CD4-positive, alpha-beta T cell treated with Interleukin-6 at 100 ng/mL for 8 hours (primary cell): ENCODE measurements at places on chromosomes 5 and 9.

GRCh38 chr9:136853596-136854112 lies 1.5 kb downstream of the MAMDC4 start:
- no peak for DNase-seq

DNA sequence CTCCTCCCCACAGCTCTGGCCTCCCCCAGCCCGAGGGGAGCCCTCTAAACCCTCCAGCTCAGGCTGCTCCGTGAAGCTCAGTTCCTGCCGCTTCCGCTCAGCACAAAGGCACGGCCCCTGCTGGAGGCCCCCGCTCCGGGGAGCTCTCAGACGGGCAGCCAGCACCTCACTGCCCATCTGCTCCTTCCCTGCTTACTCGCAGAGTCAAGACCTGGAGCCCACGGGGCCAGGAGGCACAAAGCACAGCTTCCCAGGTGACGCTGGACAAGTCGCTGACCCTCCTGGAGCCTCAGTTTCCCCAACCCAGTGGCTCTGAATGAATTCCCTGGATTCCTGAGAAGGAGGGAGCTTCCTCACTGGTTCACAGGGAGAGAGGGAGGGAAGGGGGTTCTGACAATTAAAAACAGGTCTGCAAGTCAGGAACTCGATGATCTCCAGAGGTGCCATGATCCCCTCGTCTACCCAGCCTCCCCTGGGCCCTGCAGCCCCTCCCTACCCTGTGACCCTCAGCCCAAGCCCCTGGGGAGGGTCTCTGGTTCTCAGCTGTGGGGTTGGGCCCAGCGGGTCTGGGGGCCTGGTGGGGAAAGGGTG lies 36.2 kb downstream of the VAV2 start:
- peak; percentile 18 for DNase-seq

DNA sequence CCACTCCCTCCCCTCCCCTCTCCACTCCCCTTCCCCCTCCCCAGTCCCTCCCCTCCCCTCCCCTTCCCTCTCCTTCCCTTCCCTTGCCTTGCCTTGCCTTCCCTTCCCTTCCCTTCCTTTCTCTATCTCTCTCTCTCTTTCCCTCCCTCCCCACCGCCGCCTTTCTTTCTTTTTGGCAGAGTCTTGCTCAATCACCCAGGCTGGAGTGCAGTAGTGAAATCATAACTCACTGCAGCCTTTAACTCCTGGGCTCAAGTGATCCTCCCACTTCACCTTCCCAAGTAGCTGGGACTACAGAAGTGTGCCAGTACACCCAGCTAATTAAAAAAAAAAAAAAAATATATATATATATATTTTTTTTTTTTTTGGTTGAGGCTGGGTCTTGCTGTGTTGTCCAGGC lies 45.5 kb downstream of the IL31RA start:
- no peak for DNase-seq

DNA sequence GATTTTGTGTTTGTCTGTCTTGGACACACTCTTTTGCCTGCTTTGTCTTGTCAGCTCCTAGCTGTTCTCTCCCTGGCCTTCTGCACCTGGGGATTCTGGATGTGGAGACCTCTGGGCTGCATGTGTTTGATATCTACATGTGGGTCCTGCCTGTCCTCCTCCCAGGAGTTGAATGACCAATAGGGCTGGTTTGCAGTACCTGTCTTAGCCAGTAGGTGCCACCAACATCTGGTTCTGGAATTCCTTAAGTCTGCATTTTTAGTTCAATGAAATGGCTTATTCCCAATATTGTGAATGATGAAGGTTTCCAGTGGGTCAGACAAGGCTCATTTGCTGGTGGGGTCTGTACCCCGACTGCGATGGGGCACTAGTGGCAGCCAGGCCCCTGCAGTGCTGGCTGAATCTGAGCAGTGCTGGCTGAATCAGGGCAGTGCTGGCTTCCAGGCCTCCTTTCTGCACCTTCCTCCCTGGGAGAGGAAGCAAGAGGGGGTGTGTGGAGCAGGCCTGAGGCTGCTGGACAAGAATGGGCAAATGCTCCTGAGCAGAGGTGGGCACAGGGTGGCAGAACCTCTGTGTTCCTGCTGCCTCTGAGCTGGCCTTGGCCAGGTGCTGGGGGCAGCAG lies 73.3 kb downstream of the RXRA start:
- no peak for DNase-seq

- DNase-seq, result no peak
Measured at GRCh38 chr9:123796618-123797484, 133.1 kb downstream of the DENND1A start.

DNA sequence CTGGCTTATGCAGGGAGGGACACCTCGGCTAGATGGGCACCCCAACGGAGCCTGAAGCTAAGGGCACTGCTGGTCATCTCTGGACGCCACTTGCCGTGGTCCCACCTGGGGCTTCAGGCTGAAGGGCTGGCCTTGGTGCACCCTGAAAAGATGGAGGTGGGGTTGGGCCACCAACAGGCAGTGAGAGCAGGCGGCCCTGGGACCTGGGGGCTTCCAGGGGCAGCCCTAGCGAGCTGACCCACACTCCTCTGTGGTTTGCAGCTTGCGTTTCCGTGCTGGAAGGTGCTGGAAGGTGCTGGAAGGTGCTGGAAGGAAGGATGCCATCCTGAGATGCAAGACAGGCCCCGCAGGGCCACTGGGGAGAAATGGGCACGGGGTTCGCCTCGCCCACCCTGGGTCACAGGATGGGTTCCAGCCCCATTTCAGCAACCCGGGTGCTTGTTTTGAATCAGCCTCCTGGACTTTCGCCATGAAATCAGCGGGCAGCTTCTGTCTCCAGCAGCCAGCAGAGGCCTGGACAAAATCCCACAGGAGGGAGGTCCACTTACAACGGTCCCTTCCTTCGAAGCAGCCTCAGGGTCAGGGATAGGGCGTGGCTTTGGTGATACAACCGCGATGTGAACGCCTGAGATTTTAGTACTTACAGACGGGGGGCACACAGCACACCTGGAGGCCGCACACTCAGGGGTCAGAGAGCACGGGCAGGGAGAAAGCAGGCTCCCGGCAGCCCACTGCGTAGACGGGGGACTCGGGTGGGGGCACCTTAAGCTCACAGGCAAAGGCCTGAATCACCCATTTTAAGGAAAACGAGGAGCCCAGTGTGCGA lies 303.1 kb upstream of the IRX4 start:
- no peak for DNase-seq

GRCh38 chr5:96637196-96637595 lies 25.0 kb upstream of the CAST start:
- no peak for DNase-seq

DNA sequence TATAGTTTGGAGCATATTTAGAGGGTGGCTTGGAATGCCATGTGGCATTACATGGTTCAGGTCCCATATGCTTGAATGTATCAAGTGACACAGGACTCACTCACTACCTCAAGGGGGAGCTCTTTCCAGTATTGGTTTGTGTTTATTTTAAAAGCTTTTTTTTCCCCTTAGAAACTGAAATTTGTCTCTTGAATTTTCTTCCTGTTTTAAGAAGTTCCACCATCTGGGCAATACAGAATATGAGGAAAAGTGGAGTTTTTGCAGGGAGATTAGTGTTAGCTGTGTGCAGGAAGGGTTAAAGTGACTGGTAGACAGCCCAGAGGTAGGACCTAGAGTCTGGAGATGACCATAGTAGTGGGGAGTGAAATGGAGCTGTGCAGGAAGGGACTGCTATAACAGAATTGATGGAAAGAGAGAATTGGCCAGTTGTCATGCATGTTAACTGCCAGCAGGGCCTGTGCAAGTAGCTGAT lies 36.6 kb downstream of the CTNNA1 start:
- DNase-seq, result peak; percentile 5

DNA sequence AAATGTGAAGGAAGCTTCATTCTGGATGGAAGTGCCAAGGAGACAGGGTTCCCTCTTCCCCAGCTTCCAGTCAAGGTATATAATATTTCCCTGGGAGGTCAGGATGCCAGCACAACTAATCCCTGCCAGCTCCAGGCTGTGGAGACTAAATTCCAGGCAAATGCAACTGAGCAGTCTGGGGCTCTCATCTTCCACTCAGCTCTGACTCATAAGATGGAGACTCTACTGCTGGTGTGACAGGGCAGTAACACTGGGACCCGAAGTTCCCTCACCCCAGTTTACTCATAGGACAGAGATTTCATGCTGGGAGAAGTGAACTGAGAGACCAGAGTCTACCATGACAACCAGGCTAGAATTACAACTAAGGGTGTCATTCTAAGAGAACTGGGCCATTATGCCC lies 235.4 kb downstream of the FSTL4 start:
- DNase-seq, result no peak

GRCh38 chr9:15725953-15726352 lies 173.1 kb downstream of the CCDC171 start:
- DNase-seq, result no peak

GRCh38 chr5:134477462-134478245 lies 47.8 kb upstream of the JADE2 start:
- no peak for DNase-seq

DNA sequence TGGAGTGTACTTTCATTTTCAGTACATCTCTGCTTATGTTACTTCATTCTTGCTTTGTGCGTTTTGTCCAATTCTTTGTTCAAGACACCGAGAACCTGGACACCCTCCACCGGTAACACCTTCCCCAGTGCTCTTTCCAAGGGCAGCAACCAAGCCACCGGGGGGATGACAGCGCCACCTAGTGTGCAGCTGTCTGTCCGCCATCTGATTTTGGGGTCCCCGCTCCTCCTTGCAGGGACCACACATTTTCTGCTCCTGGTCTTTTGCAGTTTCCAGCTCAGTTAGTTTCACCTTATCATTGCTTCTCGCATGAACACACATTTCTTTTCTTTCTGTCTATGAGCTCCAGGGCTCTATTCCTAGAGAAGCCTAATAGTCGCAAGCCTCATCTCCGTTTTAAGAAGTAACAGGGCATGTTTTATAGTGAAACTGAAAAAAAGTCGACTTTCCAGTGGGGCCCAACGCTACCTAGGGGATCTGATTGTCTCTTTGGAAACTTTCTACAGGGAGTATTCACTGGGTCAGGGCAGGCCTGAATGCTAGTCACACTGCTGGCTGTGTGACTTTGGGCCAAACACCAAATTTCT lies 152.1 kb downstream of the FSTL4 start:
- no peak for DNase-seq

DNA sequence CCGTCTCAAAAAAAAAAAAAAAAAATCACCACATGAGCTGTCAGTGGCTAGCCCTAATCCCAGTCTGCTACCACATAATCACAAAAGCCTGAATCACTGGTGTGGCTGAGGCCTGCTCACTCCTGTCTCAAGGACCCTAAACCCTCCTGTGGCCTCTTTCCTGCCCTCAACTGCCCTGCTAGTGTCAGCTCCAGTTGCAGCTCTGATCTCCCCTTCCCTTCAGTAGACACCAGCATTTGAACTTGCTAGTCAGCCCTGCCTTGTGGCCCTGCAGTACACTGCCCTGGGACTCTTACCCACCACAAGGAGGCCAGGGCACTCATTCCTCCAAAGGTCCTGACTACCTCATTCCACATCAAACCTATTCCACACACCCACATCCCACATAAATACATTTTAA lies 9.5 kb upstream of the P4HA2 start:
- DNase-seq, result no peak

GRCh38 chr9:83466351-83466750 lies 71.8 kb downstream of the FRMD3 start:
- no peak for DNase-seq

DNA sequence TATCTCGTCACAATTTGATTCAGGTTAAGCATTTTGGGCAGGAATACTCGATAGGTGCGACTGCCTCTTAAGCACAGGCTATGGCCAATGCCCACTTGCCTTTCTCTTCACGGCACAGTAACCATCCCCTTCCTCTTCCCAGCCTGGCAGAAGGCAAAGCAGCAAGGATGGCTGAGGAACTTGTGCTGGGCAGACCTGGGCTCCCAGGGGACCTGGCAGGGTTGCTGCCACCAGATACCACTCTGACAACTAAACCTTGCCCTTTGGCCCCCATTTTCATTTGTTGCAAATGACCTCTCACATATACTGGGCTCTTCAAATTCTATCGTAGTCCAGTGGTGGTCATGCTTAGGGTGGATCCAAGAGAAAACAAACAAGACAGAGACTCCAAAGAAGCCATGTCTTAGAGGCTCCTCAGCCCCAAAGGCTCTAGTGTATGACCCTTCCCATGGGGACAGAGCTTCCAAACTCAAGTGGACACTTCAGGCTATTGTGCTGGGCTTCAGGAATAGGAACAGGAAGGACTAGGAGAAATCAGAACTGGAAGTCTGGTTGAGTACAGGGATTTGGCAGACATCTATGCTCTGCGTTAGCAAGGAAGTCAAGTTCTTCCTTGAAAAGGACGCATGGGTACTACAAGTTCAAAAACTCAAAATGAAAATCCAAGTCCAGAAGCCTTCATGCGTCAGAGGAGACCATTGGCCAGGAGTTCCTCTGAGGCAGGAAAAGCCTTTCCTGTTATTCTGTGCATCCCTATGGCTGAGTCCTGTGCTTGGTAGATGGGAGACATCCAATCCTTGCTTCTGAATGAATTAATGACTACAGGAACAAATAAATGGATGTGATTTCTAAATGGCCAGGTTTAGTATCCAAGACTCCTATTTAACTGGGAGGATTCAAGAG lies 64.6 kb upstream of the PLPP1 start:
- no peak for DNase-seq

- DNase-seq, result no peak
Measured at GRCh38 chr5:177981296-177982071, 14.6 kb downstream of the PROP1 start.

DNA sequence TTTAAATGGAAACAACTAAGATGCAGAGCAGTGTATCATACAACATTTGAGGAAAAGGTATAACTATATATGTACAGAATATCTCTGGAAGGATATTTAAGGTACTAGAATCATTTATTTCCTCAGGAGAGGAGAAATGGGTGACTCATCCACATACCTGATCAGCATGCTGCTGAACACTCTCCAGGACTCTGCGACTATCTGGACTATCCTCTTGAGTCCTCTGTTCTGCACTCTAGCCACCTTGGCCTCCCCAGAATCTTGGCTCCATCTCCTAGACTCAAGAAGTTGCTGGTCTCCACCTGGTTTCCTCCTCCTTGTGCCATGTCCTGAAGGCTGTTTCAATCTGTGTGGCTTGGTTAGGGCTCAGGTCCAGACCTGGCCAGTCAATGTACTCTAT lies 8.8 kb upstream of the PRDM6 start:
- no peak for DNase-seq

DNA sequence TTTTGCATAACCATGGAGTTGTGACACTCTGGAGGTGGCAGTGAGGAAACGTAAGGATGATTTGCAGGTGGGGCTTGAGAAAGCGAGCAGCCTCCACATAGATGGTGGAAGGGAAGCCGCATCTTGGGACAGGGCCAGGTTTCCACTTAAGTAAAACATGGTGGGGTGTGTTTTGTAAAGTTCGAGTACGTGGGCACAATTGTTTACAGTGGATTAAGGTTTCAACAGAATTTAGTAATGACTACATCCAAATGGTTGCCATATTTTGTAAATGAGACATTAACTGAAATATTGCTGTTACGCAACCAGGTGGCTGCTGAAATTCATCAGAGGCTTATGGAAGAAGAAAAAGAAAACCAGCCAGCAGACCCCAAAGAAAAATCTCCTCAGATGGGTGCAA lies 85.4 kb upstream of the IL7R start:
- DNase-seq, result no peak

- no peak for DNase-seq
Measured at GRCh38 chr9:123927625-123928532, 2.0 kb downstream of the DENND1A start.

- DNase-seq, result no peak
Measured at GRCh38 chr9:18473652-18474279, at the start of gene ADAMTSL1. Gene ADAMTSL1 (plus strand): TSS chr9:18474153. CDS start chr9:18474233, 80 bp downstream.

- no peak for DNase-seq
Measured at GRCh38 chr5:56763711-56764466, 51.5 kb upstream of the MAP3K1 start.
